GM23338 (cell line): ENCODE measurements at places on chromosomes 11 and 22. TPM values are rescaled to one million over a fixed set of nuclear protein-coding genes. Genes with fewer than 3 reads are reported as not detected.
A peak's percentile ranks its signal among the peaks of the same experiment; 100 is the strongest.

The OR2AG2 gene
- 0.31 and 0.45 TPM in 2 replicates for total RNA-seq

The PACS1 gene
- 23.7 and 37.5 TPM in 2 replicates for total RNA-seq

The OR52E8 gene
- total RNA-seq = 0.21 TPM in 1 of 2 replicates, not detected in the other

The ART1 gene
- not detected in 2 replicates for total RNA-seq

The DDX25 gene
- 20.7 and 23.6 TPM in 2 replicates for total RNA-seq

The OR6A2 gene
- 0.97 and 1.7 TPM in 2 replicates for total RNA-seq

The CBY1 gene
- 12.8 and 13.2 TPM in 2 replicates for total RNA-seq

- no peak overlapping the region for H3K27ac ChIP-seq
- no peaks in the 10 kb centered on the region for H3K27me3 ChIP-seq
- DNase-seq = no peak
- no peak overlapping the region for H3K4me3 ChIP-seq
Observed at GRCh38 chr11:128970598-128971190, 28.0 kb upstream of the TP53AIP1 start.

DNA sequence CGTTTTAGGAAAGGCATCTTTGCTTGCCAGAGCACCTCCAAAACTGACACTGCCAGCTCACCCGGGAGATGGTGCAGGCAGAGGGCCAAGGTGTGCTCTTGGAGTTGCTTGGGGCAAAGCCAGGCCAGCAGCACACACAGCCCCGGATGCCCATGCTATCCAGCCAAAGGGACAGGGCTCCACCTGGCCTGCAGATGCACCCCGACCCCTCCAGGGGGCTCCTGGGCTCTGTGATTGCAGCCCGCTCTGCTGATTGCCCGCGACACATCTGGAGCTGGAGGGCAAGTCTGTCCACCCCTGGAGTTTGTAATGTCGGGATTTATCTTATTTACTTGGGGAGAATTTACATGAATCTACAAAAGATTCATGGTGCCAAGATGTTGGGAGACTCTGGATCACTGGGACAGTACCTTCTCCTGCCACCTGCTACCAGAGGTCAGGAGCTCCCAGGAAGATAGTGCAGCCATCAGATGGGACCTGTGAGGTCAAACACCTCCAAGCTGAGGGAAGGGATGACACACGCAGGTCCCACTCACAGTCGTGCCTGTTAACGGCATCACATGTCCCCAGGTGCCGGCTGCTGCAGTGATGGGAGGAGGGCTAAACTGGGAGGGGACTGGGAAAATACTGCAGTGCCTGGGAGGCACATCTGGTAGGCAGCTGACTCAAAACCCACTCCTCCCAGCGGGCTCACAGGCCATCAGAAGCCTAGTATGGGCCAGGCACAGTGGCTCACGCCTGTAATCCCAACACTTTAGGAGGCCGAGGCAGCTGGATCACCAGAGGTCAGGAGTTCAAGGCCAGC, 17.2 kb downstream of the CBX7 start:
- H3K27ac ChIP-seq = no peak overlapping the region
- H3K36me3 ChIP-seq = no peaks in the 10 kb centered on the region
- peak; percentile 91 for DNase-seq
- H3K4me1 ChIP-seq = peaks cover 13% of the 10 kb centered on the region

- DNase-seq = no peak
- peak overlapping the region; percentile 85 for H3K27ac ChIP-seq
- H3K4me3 ChIP-seq = peak overlapping the region; percentile 85
- H3K27me3 ChIP-seq = no peaks in the 10 kb centered on the region
- no peaks in the 10 kb centered on the region for H3K36me3 ChIP-seq
Observed at GRCh38 chr22:41380993-41381328, 781 bp upstream of the TEF start.

GRCh38 chr11:57260937-57261783, 24.1 kb upstream of the APLNR start:
- H3K36me3 ChIP-seq = peaks cover 5% of the 10 kb centered on the region; the same call in 1 of the 2 replicates
- H3K4me3 ChIP-seq = no peak overlapping the region
- no peak overlapping the region for H3K27ac ChIP-seq
- no peak for DNase-seq
- peaks cover 27% of the 10 kb centered on the region for H3K4me1 ChIP-seq

- H3K27ac ChIP-seq = no peak overlapping the region
- no peak for DNase-seq
- H3K36me3 ChIP-seq = no peaks in the 10 kb centered on the region
- H3K4me1 ChIP-seq = no peaks in the 10 kb centered on the region
- no peaks in the 10 kb centered on the region for H3K27me3 ChIP-seq
- no peak overlapping the region for H3K4me3 ChIP-seq
Observed at GRCh38 chr11:10415817-10416392, 39.2 kb upstream of the AMPD3 start.

- no peak for DNase-seq
- peaks cover 18% of the 10 kb centered on the region for H3K4me1 ChIP-seq
- H3K36me3 ChIP-seq = no peaks in the 10 kb centered on the region
Observed at GRCh38 chr11:108906329-108906728, 241.5 kb downstream of the DDX10 start.

GRCh38 chr11:110371084-110371483, 58.7 kb upstream of the FDX1 start:
- H3K4me1 ChIP-seq = no peaks in the 10 kb centered on the region
- no peaks in the 10 kb centered on the region for H3K36me3 ChIP-seq
- H3K27ac ChIP-seq = no peak overlapping the region
- H3K27me3 ChIP-seq = no peaks in the 10 kb centered on the region
- no peak for DNase-seq
- no peak overlapping the region for H3K4me3 ChIP-seq

GRCh38 chr11:83115551-83115950, 41.4 kb upstream of the PCF11 start:
- no peaks in the 10 kb centered on the region for H3K27me3 ChIP-seq
- H3K4me3 ChIP-seq = no peak overlapping the region
- no peaks in the 10 kb centered on the region for H3K4me1 ChIP-seq
- H3K27ac ChIP-seq = no peak overlapping the region
- peak; percentile 12 for DNase-seq

- DNase-seq = peak; percentile 76
- H3K27ac ChIP-seq = no peak overlapping the region
- no peaks in the 10 kb centered on the region for H3K36me3 ChIP-seq
- no peaks in the 10 kb centered on the region for H3K27me3 ChIP-seq
- no peak overlapping the region for H3K4me3 ChIP-seq
Observed at GRCh38 chr11:32231909-32232493, 141.1 kb downstream of the RCN1 start.

- peaks cover 11% of the 10 kb centered on the region; the same call in 1 of the 2 replicates for H3K4me1 ChIP-seq
- no peak for DNase-seq
- H3K27ac ChIP-seq = no peak overlapping the region
- H3K27me3 ChIP-seq = no peaks in the 10 kb centered on the region
- no peaks in the 10 kb centered on the region for H3K36me3 ChIP-seq
Observed at GRCh38 chr11:117704395-117705100, 92.5 kb downstream of the DSCAML1 start.

DNA sequence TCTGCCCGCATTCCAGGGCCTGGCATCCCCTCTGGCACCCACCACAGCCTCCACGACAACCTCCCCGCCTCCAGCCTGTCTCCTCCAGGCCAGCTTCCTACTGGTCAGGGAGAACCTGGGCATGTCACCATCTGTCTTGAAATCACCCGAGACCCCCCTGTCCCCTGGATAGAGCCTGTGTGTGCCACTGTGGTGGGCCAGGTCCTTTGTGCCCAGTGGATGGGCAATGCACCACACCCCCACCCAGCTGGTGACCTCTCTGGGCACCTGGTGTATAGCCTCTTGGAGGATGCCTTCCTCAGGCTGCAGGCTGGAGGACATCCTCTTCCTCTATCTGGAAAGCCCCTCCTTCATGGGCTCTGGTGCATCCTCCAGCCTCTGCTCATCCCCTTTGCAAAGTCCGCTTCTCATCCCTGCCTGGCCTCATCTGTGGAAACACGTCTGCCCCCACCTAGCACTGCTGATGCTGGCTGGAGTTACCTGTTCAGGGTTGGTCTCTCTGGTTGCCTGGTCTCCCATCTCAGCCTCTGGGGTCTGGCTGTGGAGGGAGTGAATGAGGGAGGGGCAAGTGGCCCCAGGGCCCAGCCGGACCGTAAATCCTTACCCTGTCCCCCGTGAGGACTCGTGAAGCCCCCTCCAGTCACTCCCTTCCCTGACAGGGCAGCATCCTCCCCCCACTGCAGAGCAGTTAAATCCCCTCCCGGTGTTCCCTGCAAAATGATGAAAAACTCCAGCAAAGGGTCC, 589.6 kb downstream of the TBC1D22A start:
- no peaks in the 10 kb centered on the region for H3K27me3 ChIP-seq
- no peaks in the 10 kb centered on the region for H3K4me1 ChIP-seq
- no peaks in the 10 kb centered on the region for H3K36me3 ChIP-seq
- no peak for DNase-seq
- no peak overlapping the region for H3K27ac ChIP-seq
- no peak overlapping the region for H3K4me3 ChIP-seq

DNA sequence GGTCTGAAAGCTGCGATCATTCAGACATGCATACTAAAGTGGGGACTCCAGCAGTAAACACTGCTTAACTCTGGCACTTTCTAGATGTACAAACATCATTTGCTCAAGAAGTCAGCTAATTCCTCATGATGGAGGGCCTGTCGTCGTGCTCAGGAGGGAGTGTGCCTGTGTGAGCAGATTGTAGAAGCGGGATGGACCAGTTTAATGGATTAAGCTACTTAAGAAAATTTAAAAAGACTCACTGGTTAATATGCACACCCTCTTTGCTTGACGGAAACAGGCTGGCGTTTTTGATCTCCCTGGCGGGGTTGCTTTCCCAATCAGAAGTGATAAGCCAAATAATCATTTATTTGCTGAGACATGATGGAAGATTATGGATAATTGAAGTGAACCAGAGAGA, 79.0 kb downstream of the LDLRAD3 start:
- no peaks in the 10 kb centered on the region for H3K27me3 ChIP-seq
- H3K4me1 ChIP-seq = peaks cover 31% of the 10 kb centered on the region
- H3K36me3 ChIP-seq = no peaks in the 10 kb centered on the region
- H3K27ac ChIP-seq = no peak overlapping the region
- H3K4me3 ChIP-seq = no peak overlapping the region

- no peak overlapping the region for H3K4me3 ChIP-seq
- H3K27ac ChIP-seq = no peak overlapping the region
- DNase-seq = peak; percentile 79
- no peaks in the 10 kb centered on the region for H3K27me3 ChIP-seq
- no peaks in the 10 kb centered on the region for H3K36me3 ChIP-seq
Observed at GRCh38 chr11:119641983-119642745, 86.8 kb downstream of the NECTIN1 start.

GRCh38 chr22:47813661-47814060, 1051.2 kb downstream of the TBC1D22A start:
- DNase-seq = no peak
- H3K27me3 ChIP-seq = no peaks in the 10 kb centered on the region
- no peak overlapping the region for H3K27ac ChIP-seq
- no peaks in the 10 kb centered on the region for H3K4me1 ChIP-seq
- no peak overlapping the region for H3K4me3 ChIP-seq

GRCh38 chr22:46001046-46001425, 24.1 kb upstream of the WNT7B start:
- no peaks in the 10 kb centered on the region for H3K4me1 ChIP-seq
- H3K4me3 ChIP-seq = no peak overlapping the region
- no peak for DNase-seq
